ENCODE measurements at places on chromosomes 1 and 21.

- no peak for DNase-seq
Measured at GRCh38 chr1:169201084-169201619, 94.7 kb downstream of the ATP1B1 start.

GRCh38 chr1:32465578-32465933 lies 684 bp downstream of the ZBTB8B start:
- no peak for DNase-seq

DNA sequence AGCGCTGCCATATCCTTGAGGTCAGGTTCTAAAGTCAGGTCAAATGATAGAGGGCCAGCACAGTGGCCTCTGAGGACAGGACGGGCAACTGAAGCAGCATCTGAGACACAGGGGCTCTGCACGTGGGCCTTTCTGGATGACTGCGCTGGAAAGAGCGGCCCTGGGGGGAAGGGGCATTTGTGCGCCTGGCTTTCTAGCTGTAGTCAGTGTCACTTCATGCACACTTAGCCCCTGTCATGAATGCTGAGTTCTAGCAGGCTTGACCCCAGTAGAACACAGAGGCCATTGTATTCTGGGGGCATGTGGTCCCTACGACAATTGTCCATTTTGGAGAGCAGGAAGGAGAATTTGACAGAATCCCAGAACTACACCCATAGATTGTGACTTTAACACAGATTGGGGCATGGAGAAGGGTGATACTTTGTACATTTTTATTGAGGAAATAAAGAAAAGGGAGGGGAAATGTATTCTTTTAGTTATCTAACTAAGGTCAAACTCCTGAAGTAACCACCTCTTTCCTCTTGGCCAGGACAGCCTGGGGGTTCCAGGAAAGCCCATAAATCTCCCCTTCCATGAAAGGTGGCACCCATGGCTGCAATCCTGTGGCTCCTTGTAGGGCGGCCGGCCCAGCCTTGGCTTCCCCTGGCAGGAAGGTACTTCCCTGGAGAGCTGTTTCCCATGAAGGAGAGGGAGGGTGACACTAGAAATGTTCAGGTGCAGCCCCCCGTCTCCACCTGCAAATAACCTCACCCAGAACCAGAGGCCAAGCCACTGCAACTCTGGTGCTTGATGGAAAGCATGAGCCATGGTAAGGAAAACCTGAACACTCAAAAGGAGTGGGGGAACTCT lies 34.4 kb downstream of the NTPCR start:
- DNase-seq: no peak

DNA sequence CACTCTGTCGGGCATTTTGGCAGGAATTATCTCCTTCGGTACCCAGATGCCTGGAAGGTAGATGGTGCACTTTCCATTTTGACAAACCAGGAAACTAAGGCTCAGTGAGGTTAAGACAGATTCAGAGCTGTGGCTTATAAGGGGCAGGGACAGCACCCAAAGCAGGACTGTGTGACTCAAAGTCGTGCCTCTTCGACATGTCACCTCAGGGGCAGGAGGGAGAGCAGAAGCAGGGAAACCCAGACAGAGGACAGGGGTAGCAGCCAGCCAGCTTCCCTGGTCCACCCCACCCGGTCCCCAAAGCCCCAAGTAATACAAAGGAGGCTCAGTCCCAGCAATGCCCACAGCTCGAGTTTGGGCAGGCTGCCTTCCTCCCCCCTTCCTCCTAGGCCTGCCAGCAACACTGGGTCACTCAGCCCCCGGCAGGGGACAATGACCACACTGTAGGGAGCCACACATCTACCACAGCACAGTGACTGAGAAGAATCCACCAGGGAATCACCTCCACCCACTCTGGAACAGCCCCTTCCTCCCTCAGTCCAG lies 2.5 kb downstream of the RHOC start:
- no peak for DNase-seq

- no peak for DNase-seq
Measured at GRCh38 chr1:65493802-65494201, 73.3 kb downstream of the LEPR start.

GRCh38 chr1:94926126-94926914 lies 590 bp downstream of the CNN3 start:
- DNase-seq: no peak

- DNase-seq: no peak
Measured at GRCh38 chr1:234208351-234208750, 164.9 kb upstream of the COA6 start.

- DNase-seq: no peak
Measured at GRCh38 chr1:160167580-160167979, 16.2 kb downstream of the ATP1A4 start.

GRCh38 chr1:176838276-176838995 lies 326.1 kb downstream of the ASTN1 start:
- DNase-seq: no peak

DNA sequence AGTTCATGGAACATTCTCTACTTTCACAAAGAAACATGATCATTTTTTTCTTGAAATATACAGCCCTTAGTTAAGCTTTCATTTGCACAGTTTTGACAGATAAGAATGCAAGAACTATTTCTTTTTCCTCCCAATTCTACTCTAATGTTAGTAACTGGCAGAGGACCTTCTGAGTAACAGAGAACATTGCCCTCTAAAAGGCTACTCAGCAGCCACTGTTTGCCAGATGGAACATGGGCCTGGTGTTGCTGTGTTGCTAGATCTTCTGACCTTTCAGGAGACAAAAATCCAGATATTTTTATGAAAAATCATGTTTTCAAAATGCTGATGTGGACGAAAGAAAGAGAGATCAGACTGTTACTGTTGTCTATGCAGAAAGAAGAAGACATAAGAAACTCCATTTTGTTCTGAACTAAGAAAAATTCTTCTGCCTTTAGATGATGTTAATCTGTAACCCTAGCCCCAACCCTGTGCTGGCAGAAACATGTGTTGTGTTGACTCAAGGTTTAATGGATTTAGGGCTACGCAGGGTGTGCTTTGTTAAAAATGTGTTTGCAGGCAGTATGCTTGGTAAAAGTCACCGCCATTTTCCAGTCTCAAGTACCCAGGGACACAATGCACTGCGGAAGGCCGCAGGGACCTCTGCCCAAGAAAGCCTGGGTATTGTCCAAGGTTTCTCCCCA lies 2.9 kb upstream of the PRDX6 start:
- DNase-seq: no peak

DNA sequence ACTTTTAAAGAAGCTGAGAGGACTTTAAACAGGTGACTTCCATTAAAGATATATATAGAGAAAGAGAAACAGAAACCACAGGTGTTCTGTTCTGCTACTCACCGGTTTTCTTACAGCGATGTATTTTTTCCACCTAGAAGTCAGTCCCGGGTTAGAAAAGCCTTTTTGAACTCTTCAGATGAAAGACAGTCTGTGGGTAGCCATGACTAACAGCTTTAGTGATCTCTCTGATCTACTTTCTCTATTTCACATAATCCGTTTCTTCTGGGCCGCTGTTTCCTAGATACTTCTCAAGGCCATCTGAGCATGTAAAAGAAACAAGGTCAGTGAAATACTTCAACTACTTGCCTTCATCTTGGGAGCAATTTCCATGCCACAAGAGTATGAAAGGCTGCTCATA lies 25.1 kb downstream of the WDR64 start:
- no peak for DNase-seq

DNA sequence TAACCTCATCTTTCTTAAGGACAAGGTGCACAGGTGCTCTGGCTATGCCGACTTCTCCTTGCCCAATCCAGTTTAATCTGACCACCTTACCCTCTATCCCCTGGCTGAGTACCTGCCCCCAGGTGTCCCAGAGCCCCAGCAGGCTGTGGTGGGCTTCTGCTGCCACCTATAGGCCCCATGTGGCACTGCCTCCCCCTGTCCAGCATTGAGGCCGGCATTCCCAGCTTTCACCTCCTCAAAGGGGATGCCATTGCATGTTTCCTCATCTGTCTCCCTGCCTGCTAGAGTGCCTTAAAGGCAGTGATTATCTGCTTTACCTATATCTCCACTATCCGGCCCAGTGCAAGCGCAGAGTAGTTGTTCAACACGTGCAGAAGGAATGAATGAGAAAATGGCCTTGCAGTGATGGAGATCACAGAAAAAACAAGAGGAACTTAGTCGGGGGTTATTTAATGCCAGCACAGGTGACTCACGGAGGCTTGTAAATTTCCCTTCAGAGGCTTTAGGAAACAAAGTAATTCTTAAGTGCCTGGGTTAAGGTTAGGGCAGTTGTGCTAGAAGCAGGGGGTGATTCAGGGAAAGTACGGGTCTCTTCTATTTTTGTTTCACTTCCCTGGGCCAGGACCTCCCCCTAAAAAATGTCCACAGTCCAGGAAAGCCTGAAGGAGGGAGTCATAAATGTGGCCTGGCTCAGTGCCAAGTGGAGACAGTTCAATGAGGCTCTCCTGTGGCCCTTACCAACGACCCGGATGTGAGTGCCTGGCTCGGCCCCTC lies 131.8 kb upstream of the NGF start:
- DNase-seq: no peak

DNA sequence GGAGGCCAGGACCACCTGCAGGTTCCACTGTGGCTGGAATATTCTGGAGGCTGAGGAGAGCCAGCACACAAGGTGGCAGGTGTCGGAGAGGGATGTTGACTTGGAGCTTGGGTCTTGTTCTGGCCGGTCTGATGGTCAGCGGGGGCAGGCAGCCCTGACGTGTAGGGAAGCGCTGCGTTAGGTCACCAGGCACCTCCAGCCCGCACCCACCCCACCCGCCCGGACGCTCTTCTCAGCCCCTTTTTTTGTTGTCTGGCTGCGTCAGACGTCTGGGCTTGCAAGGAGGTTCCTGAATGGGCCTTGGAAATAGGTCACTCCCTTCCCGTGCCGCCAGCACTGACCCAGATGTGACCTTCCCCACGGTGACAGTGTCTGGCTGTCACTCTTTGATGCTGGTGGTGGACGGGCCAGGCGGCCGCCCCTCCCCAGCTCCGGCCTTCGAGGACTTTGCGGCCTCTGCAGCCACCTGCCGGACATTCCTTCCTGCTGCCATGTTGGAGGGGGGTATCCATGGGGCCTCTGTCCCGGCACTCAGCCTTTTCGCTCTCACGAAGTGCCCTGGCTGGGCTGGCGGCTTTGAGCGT lies 30.1 kb downstream of the SPSB1 start:
- no peak for DNase-seq

GRCh38 chr21:27060190-27060589 lies 93.3 kb upstream of the ADAMTS5 start:
- no peak for DNase-seq

- no peak for DNase-seq
Measured at GRCh38 chr1:204199579-204199978, 3.3 kb upstream of the KISS1 start.

DNA sequence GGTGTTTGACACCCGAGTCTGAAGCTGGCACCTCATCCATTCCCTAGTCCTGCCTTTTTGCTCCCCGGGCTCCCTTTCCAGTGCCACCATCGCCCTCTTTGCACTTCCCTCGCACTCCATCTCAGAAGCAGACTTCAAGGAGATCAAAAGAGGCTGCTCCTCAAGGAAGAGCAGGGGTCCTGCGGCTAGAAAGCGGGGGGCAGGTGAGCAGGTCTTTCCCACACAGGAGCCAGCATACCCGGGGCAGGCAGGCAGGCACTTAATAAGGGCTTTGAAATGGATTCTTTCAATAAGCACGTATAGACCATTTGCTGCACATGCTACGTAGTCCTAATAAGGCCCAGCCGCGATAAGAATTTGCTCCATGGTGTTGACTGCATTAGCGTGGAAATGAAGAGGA lies 125.9 kb upstream of the PROX1 start:
- no peak for DNase-seq

GRCh38 chr1:201358596-201358995 lies 18.9 kb downstream of the TNNT2 start:
- no peak for DNase-seq

DNA sequence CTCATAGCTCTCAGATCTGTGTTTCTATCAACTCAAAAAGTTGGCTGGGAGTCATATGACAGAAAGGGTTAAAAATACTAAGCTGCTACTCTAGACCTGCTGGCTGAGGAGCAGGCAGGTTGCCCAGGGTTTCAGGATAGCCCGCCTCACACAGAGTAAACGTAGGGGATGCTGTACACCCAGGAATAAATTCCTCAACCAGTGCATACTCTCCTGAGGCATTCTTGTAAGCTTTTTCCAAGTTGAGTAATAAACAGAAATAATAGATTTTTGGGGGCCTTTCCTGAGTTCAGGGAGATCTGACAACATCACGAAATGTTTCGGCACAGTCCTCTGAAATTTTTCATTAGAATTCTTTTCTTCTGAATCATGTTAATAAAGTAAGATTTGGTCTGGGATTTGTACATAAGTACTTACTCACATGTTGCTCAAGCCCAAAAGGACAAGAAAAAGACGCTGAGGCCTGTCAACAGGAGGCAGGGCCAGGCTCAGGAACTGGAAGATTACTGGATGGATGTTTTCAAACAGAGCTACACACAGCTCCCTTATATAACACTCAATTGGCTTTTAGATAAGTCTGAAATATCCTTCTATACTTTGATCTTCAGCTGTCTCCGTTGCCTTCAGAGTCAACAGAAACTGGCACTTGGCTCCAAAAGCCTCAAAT lies 41.0 kb downstream of the TGFBR3 start:
- DNase-seq: no peak

DNA sequence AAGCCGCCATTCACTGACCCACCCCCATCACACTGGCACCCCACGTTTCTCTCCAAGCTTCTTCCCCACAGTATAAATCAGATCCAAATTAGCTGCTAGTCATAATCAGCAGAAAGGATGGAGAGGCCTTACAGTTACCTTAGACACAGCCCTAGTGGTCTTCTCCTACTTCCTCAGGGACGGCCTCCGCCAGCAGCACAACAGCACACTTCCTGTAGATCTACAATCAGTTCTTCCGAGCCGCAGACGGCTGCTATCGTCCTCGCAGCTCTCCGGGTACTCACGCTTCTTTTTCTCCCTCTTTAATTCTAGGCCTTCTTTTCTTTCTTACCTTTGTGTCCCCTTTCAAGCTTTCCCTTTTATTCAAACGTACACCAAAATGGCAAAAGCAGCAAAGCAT lies 313.5 kb downstream of the SMYD3 start:
- DNase-seq: no peak

DNA sequence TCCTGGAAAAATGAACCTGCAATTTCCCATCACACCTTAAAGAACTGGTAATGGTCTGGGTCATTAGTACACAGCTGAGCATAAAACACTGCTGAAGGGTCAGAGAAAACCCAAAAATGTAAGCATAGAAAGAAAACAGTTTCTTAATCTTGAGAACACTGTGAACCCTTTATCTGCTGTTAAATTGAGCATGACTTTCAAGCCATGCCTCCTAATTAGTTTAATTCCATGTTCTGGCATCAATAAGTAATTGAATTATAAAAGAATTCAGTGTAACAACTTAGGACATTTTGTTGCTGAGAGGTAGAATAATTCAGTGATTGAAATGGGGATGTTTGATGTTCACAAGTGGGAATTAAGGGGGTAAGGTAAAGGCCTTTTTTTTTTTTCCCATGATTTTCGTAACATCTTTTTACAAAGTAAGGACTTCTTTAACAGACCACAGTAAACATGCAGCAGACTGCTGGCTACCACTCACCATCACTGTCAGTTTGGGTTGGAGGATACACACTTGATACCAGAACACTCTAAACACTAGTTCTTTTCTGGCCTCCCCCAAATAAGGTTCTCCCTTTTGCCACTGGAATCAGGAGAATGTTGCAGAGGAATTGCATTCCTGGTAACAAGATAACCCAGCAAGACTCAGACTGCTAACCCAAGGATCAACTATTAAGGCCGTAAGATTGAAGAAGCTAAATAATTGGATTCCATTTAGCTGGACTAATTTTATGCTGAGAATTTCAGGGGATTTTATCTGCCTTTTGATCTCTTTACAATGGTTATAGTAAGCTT lies 3.0 kb downstream of the RWDD3 start:
- DNase-seq: no peak

- no peak for DNase-seq
Measured at GRCh38 chr1:184257873-184258272, 129.0 kb upstream of the C1orf21 start.

GRCh38 chr1:38051079-38051543 lies 4.5 kb upstream of the POU3F1 start:
- DNase-seq: no peak
